ENCODE measurements at places on chromosomes 4 and X. TPM values are rescaled to one million over a fixed set of nuclear protein-coding genes. Genes with fewer than 3 reads are reported as not detected.

DNA sequence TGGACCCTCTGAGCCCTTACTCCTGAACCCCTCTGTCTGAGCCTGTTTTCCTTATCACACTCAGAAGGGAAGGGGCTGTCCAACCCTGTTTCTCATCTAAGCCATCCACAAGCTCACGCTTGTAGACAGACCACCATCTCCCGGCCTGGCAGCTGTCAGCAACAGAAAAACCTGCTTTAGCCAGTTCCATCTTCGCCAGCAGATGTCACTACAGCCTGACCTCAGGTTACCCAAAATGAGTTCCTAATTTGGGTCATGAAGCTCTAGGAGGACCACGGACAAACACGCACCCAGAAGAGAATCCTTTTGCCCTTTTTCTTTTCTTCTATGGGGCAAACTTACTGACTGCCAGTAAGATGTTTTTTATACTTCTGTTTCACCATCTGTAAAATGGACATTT lies 445.4 kb downstream of the BCOR start:
- no peak for ATAC-seq

DNA sequence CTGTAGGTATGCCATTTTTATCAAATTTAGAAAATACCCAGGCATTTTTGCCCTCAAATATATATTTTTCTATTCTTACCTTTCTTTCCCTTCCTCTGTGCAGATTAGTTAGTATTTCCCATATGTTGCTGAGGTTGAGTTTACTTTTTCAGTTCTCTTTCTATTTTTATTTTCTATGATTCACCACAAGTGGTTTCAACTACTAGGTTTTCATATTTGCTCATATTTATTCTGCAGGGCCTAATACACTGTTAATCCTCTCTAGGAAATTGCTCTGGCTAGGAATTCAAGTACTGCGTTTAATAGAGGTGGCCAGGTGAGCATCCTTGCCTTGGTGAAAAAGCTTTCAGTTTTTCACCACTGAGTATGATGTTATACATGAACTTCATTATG lies 1535.3 kb upstream of the PCDH10 start:
- ATAC-seq = no peak

DNA sequence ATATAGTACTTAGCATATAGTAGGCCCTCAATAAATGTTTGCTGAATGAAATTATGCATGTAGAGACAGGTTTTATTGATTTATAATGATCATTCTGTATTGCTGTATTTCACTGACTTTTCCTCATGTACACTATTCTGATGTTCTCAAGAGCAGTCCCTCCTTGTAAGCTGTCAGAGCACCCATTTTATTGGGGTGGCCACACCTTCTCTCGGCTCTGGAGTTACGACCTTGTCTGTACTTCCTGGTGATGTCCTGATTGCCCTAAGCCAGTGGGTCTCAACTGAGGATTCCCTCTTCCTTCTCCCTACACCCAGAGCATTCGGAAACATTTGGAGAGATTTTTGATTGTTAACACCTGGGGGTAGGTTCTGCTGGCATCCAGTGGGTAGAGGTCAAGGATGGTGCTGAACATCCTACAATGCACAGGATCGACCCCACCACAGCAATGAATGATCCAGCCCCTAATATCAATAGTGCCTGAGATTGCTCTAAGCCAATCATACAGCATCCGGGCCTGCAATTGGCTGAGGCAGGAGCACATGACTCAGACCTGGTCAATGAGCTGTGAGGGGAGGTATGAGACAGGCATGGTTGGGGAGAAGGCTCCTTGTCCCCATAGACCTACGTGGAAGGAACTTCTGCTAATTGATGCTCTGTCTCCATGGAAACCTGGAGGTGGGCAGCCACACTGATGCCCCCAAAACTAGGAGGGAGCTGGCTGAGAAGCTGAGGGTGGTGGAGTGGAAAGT lies 58.8 kb downstream of the CLDN34 start:
- ATAC-seq = no peak

- no peak for ATAC-seq
Measured at GRCh38 chrX:109818976-109819375, 85.9 kb upstream of the ACSL4 start.

APLN gene
- total RNA-seq = 0.28 TPM

GRCh38 chrX:41291309-41291708 lies 42.7 kb upstream of the DDX3X start:
- ATAC-seq = no peak

GRCh38 chr4:54726907-54727306 lies 69.2 kb downstream of the KIT start:
- no peak for ATAC-seq
